ENCODE measurements at places on chromosomes 7 and 10.
A peak's percentile ranks its signal among the peaks of the same experiment; 100 is the strongest.

DNA sequence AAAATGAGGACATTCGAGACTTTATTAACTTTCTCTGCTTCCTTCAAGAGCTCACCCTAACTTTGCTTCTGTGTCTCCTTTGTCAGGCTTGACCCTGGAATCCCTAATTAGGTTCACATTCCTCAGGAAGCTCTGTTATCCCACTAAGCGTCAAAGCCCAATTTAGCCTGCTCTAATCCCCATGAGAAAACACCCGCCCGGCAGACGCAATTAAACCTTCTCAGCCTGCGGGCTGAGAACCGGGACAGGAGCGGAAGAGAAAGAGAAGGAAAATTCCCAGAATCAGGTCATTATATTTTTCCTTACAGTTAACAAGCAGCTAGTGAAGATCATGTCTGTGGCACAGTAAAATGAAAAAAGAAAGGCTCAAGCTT lies 93.0 kb downstream of the TNS3 start:
- no peak for DNase-seq

DNA sequence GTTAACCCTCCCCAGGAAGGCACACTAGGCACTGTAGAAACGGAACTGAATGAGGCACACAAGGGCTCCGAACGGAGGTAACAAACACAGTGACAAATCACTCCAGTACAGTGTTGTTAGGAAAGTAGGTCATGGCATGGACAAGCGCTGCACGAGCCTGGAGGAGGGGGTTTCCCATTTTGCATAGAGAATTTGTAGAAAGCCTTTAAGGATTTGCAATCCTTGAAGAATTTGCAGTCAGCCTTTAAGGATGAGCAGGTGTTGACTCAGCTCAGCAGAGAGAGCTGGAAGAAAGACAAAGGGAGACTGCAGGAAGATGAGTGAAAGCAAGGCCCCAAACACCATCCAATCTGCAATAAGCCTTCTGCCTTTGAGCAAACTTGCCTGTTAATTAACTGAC lies 51.1 kb upstream of the PPP1R3C start:
- DNase-seq = no peak

DNA sequence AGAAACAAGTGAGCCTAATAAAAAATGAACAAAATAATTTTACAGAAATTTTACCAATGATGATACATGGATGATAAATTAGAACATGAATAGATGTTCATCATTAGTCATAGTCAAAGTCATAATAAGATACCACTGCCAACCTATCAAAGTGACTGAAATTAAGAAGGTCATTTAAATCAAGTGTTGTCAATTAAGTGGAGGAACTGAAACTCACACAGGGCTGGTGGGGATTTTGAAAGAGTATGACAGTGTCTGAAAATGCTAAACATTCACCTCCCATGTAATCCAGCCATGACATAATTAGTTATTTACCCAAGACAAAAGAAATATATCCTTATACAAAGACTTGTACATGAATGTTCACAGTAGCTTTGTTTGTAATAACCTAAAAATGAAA lies 57.1 kb upstream of the DYNC1I1 start:
- DNase-seq = no peak

DNA sequence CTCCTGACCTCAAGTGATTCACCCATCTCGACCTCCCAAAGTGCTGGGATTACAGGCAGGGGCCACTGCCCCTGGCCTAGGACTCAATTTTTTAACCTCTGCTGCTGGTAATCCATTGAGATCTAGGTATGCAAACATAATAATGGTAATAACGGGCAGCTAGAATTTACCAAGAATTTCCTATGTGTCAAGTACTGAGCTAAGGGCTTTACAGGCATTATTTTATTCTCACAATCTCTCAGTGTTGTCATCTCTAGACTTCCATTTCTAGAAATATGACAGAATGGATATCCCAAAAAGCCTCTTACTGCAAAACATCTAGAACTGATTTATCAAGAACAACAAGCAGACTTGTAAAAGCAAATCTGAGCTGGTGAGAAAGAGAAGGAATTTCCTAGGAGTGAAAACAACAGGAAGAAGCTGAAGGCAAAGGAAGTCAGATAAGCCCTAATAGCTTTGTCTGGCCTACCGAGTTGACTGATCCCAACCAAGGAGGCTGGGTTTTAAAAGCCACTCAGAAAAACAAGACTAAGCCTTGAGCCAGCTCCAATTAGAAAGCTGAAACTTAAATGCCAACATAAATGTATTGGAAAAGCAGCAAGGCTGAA lies 70.6 kb downstream of the CCDC71L start:
- no peak for DNase-seq

GRCh38 chr7:98641646-98642500 lies 24.8 kb downstream of the NPTX2 start:
- DNase-seq = peak; percentile 21

DNA sequence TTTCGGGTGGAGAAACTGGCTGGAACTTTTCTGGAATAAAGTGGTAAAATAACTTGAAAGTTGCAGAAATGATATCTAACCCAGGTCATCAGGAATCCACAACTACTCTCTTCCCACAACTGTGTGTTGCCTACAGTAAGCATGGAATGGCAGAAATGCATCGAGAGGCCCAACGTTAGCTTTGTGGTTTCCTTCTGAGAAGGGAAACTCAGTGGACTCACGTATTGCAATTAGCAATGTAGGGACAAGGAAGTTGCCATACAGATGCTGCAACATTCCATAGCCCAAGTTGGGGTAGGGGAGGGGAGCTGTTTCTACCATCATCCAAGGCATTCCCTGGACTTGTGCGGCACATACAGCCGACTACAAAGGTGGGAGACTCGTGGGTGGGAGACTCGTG lies 1.9 kb downstream of the PON1 start:
- DNase-seq = no peak

GRCh38 chr7:25569765-25570164 lies 341.5 kb upstream of the NPVF start:
- no peak for DNase-seq

GRCh38 chr7:8739837-8740236 lies 306.4 kb downstream of the NXPH1 start:
- no peak for DNase-seq

GRCh38 chr7:114533131-114533530 lies 118.5 kb downstream of the FOXP2 start:
- DNase-seq = peak; percentile 76

- no peak for DNase-seq
These were observed 1076.7 kb upstream of the SORCS1 start for GRCh38 chr10:108241166-108241565.

GRCh38 chr10:697097-697875 lies 7.8 kb upstream of the DIP2C start:
- no peak for DNase-seq

DNA sequence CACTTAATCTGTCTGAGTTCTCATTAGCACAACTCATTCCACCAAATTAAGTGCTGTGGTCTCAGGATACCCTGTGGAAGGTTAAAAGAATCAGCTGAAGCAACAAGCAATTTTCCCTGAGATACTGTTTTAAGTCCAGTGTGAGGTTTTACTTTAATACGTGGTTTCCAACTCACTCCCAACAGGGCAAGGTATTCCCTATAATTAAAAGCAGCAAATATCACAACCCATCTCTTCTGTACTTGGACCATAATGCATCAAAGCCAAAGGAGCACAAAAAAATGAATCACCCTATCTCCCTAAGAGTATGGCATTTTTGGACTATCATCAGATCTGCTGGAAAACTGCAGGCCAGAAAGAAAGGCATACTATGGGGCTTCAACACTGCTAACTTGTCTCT lies 4.9 kb downstream of the CADPS2 start:
- DNase-seq = no peak

DNA sequence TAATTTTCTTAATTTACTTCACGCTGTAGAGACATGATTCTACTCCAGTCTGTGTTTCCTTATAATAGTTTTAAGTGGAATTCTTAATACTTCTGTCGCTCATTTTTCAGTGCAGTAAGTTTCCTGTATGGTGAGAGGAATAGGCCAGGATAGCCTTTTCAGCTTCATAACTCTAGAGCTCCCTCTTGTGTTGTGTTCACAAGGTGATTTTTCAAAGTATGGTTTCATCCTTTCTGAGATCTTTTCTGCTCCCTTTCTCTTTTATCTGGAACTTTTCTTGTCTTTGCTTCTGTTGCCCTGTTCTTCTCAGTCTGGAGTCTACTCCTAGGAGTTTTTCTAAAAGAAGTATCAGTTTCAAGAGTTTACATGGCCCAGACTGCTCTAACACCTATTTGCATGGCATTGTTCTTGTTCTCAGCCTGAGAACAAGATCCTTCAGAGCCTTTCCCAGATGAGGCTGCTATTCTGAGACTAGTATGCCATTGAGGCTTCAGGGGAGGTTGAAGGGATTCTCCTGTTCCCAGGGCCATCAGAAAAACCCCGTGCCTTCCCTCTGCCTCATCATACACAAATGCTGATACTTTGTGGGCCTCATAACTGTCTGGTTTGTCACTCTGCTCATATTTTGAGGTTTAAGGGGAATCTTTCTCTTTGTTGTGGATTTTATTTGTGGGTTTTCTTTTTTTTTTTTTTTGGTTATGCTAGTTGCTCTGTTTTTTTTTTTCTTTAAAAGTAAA lies 21.8 kb downstream of the NET1 start:
- peak; percentile 26 for DNase-seq

DNA sequence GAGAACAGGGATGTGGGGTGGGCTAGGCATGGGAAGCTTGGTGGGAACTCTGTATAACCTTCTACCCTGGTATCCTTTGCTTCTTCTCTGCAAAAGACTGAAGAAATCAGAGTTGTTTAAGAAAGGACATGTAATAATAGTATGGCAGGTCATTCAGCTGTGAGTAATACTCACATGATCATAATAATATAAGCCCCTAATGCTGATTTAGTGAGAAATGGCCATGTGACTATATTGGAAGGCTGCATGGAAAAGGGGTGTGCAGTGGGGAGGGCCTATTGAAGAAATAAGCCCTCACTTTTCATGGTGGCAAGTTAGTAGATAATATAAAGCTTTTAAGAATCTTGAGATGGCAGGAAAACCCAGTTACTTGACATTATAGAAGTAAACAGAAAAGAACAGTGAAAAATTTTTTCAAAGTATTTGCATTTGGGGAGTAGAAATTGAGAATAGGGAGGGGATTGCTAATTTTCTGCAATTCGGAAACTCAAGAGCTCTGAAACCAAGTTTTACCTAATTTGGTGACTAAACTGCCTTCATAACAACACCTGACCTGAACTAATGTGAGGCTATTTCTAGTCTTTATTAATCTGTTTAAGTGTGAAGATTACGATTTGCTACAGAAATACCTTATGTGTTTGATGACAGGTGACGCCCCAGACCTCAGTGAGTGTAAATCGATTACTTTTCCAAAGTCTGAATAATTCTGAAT lies 44.4 kb downstream of the ATXN7L1 start:
- no peak for DNase-seq

- DNase-seq = peak; percentile 76
These were observed 92.6 kb downstream of the DGKI start for GRCh38 chr7:137753948-137754851.

DNA sequence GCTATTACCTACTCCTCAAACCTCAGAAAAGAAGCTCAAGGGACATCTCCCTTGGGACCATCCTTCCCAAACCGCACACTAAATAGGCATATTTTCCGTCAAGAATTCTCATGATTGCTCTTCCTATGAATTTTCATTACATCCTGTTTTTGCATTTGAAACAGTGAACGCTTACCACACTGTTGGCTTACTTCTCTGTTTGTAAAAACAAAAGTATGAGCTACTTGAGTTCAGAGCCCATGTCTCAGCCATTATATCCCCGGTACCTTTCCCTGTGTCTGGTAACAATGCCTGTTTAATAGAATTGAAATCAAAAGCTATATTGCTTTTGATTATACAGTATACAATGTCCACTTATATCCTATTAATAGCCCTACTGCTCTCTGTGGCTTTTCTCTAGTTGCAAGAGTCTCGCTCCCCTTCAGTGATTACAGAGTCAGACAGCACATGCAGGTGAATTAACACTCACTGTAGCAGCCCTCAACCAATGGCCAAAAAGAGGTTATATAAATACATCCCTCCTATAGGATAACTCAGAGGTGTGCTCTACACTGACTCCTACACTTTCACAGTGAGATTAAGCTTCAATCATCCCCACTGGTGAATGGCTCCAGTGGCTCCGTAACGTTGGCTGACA lies 264.4 kb downstream of the SORCS1 start:
- DNase-seq = no peak

GRCh38 chr10:71290331-71290730 lies 28.7 kb upstream of the SLC29A3 start:
- no peak for DNase-seq

GRCh38 chr7:133961724-133962123 lies 165.4 kb upstream of the LRGUK start:
- no peak for DNase-seq

- no peak for DNase-seq
These were observed 162.7 kb upstream of the KMT2E start for GRCh38 chr7:104851268-104851667.

GRCh38 chr10:51685768-51686167 lies 13.6 kb downstream of the CSTF2T start:
- DNase-seq = no peak

DNA sequence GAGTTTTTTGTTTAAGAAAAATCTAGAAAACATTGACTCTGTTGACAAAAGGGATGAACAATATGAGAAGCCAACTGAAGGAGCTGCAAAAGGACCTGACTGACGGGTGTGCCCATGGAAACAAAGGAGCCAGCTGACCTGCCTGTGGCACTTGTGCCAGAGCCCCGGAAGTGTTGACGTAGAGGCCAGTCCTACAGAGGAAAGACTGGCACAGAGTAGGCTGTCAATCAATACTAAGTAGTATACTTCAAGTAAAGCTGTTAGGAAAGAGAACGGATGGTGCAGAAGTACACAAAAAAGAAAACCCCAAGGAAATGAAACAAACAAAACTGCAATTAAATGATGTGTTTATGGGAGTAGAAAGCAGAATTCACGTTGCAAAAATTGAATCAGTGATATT lies 19.0 kb upstream of the ABI1 start:
- peak; percentile 51 for DNase-seq

DNA sequence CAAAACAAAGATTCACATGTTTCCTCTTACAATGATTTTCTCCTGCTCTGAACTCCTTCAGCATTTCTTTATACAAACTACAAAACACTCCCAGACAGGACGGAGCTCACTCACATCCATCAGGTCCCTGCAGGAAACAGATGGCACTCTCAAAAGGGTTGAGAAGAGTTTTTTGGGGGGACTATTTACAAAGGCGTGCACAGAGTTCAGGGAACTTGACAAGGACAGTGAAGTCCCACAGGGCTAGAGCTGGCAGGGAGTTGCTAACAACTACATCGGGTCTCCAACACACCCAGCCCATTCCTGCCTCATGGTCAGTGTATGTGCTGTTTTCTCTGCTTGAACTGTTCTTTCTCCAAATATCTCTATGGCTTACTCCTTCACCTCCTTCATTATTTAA lies 24.7 kb upstream of the YAE1 start:
- DNase-seq = no peak
